ENCODE measurements at places on chromosomes 6 and 20.

DNA sequence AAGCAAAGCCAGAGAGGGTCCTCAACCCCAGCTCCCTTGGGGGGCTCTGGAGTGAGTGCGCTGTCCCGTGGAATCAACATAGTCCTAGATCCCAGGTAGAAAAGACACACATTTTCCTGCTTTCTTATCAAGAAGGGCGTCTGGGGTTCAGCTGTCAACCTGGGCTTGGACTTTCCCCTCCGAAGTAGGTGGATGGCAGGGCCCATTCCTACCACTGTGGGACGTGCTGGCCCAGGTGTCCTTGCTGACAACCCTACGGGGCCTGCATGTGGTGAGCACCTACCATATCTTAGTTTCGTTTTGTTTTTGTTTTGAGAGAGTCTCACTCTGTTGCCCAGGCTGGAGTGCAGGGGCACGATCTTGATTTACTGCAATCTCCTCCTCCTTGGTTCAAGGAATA, 42.4 kb downstream of the MYT1 start:
- no peak for DNase-seq

DNA sequence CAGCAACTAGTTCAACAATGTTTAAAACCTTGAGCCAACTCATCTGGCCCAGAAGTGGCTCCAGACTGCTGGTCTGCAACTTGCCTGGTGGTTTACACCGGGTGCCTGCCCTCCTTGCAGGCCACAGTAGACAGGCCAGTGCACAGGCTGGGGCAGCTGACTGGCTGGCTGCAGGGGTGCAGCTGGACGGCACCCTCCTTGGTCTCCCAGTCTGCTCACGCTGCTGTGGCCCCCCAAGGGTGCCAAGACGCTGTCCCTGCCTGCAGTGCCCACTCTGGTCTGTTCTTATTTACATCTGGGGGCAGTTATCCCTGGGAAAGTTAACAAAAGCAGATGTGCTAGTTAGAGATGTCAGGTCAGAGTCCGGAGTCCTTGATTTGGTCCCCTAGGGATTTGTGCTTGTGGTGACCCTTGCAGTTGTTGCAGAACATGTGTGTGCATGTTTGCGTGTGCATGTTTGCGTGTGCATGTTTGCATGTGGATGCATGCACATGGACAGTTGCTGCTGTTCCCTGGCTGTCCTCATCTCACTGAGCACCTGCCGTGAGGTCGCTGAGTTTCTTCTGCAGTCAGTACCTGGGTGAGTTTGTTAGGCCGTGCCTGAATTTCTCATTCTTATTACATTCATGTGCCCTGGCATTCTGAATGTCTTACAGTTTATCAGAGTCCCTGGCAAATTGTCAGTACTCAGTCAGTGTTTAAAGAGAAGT, 48.2 kb upstream of the IRF4 start:
- DNase-seq, result no peak

DNA sequence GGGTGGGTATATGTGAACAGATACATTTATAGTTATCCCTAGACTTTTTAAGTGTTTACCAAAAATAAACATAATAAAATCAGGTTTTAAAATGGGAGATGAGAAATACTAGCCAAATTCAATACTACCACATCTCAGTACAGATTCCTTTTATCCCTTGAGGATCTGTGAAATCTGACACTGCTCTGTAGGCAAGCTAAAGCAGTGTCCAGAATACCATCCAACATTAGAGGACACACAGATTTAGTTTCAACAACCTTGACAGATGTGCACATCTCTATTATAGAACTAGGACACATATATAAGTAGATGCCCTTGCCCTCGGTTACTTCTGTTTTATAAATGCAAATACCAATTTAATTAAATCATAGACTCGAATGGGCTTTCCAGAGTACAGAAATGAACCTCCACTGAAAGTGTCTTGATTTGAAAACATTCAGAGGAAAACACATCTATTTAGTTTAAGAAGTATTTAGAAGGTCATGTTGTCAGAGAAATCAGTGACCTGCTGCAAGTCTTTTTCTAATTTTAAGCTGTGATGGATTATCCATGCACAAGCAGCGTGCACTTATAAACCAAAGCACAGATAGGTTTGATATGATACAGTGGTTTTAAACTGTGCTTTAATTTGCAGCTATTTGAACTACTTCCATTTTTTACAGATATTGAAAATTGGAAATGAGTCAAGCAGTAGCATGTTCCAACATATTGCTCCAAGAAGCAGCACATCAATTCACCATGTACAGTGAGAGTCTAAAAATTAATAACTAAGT, 156.3 kb upstream of the EPHA7 start:
- no peak for DNase-seq

DNA sequence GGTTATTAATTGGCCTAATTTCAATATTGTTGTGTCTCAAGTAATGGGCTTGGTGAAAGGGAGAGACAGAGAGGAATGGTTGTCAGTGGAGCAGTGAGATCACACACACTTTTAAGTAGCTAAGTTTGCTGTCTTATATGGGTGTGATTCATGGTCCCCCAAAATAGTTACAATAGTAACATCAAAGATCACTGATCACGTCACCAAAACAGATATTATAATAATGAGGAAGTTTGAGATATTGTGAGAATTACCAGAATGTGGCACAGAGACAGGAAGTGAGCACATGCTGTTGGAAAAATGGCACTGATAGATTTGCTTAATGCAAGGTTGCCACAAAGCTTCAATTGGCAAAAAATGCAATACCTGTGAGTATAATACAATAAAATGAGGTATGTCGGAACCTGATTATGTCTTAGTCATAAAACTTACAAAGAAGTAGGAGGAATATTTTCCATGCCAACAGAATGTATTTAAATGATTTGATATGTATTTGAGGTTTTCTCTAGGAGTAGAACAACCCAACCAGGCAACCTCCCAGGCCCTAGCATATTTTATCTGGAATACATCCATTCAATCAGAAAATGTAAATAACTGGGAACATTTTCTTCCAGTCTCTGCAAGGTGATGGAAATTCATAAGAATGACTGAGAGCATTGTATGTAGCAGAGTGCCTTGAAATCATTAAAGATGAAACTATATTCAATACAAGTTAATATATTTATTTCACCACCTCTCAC, 167.8 kb downstream of the CARMIL1 start:
- DNase-seq, result no peak

GRCh38 chr6:79186564-79186963, 47.9 kb downstream of the HMGN3 start:
- DNase-seq, result no peak

DNA sequence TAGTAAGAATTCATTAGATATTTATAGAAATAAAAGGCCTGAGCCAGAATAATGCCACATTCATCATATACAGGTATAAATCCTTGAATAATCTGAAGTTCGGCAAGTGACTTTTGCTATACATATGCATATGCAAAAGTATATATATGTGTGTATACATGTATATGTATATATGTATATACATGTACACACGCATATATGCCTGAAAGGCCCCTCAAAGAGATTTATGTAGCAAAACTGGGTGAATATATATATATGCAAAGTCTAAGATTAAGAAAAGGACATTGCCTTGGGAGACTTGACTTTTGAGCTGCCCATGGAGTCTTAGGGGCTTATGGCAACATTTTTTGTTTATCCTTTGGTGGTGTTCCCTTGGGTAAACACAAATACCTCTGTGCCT, 231.4 kb downstream of the BMP2 start:
- DNase-seq, result no peak

GRCh38 chr6:10976571-10976970, 67.5 kb downstream of the ELOVL2 start:
- DNase-seq, result no peak

DNA sequence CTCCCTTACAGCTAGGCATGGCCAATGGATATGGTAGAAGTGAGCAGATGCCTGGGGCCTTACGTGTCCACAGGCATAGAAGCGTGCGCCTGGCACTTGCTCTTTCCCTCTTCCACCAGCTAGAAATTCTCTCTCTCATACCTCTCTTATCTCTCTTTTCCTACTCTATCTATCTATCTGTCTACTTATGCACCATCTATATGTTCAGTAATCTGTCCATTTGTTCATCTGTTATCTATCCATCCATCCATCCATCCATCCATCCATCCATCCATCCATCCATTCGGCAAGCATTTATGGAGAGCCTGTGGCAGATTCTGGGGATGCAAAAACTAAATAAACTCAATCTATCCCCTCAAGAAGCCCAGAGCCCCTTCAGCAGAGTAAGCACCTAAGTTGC, 70.2 kb downstream of the KCNB1 start:
- no peak for DNase-seq

All from stimulated activated CD4-positive, alpha-beta T cell treated with anti-CD3 and anti-CD28 coated beads, Interleukin-15, amount 100 ng/mL, for 24 hours (primary cell).